ENCODE measurements at places on chromosomes 13 and 19.

DNA sequence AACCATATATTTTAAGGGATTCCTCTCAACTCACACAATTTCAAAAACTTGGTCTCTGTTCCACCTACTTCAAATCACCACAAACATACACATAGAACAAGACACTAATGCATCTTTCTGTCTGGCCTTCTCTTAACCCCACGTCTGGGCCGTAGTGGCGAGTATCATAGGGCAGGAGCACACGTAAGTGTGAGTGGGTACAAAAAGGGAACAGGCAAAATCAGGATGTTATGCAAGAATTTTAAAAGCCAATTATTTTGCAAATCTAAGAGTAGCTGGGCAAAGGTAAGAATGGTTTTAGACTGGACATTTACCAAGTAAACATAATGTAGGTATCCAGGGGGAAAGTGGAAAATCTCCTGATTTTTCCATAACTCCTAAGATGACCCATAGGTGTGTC is 35.1 kb downstream of the MTMR6 start:
- no peak for DNase-seq

- DNase-seq: no peak
Measured at GRCh38 chr13:53398051-53398450, 369.4 kb downstream of the OLFM4 start.

GRCh38 chr13:31385540-31385939 is 185.8 kb downstream of the B3GLCT start:
- no peak for DNase-seq

DNA sequence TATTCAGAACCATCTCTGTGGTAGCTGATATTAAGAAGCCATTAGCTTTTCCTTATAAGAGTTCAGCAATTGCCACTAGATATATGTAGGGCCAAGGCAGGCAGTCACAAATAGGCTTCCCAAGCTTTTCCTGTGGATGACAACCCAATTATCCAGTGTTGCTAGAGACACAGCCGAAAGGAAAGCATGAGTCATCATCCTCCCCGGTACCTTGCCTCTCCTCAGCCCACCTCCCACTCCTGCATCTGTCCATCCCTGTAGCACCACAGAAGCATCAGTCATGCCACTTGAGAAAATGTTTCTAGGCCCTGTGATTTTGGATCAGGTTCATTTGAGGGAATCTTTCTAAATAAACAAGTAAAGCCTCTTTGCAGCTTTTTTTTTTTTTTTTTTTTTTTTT is 204.3 kb downstream of the DNAJC15 start:
- DNase-seq: no peak

DNA sequence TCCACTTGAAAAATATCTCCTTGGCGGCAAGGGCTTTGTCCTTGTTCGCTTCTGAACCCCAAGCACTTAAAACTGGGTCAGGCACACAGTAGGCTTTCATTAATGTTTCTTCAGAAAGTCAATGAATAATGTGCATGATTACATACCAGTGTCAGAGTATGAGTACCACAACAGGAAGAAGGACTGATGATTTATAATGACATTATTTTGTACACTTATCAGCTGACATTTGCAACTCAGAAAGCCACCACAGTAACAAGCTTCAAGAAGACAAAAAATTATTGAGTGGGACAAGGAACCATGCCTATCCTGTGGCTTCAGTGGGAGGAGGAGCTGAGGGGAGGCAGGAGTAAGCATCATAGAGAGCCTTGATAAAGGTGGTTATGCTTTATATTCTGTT is 10.0 kb downstream of the POLR1D start:
- DNase-seq: no peak

GRCh38 chr13:24684600-24684998 is 4.4 kb downstream of the ATP12A start:
- no peak for DNase-seq

- DNase-seq: no peak
Measured at GRCh38 chr19:54208784-54209057, 8.1 kb downstream of the RPS9 start.

DNA sequence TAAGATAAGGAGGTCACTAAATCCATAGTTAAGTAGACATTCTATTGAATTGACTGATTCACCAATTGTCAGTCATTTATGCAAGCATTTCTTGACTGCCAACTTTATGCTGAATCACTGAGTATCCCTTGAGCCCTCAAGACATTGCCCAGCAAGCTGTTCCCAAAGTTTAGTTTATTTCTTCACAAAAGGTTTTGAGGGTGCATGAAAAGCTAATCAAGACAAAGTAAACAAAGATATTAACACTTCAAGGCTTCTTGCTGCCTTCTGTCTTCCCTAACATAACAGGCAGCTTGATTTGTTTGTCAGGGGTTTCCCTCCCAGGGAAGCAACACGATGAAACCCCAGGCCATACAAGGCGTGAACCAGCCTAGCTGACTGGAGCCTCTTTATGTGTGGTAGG is 374.4 kb downstream of the SPRY2 start:
- DNase-seq: no peak

- DNase-seq: peak; percentile 52
Measured at GRCh38 chr13:99314640-99315176, 7.5 kb upstream of the GPR183 start.
